ENCODE measurements at places on chromosomes 3 and 15.
A peak's percentile ranks its signal among the peaks of the same experiment; 100 is the strongest.

DNA sequence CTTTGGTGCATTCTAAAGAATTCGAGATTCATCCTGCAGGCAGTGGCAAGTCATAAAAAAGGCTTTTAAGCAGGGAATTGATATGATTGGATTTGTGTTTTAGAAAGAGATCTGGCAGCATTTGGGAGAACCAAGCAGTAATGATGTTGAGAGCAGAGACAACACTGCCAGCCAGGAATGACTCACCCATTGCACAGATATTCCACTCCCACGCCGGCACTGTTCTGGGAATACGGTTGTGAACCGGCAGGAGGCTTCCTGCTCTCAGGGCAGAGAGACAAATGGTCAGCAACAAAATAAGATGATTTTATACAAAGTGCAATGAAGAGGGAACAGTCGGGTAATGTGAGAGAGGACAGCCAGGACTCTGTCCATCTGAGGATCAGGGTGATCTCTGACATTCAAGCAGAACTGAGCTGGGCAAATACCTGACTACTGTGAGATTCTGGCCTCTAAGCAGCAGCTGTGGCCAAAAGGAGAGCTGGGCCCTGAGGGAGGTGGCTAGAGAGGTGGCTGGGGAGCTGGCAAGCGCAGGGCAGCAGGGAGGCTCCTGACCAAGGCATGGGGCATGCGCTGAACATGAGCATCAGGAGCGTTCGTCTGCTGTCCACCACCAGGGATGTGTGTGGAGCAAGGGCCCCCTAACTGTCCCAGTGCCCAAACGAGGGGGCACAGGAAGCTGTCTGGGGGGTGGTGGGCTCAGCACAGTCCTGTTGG, 56.1 kb upstream of the PLXNA1 start:
- no peak for DNase-seq

- no peak for DNase-seq
Observed at GRCh38 chr3:141444586-141445285, 42.1 kb upstream of the RASA2 start.

DNA sequence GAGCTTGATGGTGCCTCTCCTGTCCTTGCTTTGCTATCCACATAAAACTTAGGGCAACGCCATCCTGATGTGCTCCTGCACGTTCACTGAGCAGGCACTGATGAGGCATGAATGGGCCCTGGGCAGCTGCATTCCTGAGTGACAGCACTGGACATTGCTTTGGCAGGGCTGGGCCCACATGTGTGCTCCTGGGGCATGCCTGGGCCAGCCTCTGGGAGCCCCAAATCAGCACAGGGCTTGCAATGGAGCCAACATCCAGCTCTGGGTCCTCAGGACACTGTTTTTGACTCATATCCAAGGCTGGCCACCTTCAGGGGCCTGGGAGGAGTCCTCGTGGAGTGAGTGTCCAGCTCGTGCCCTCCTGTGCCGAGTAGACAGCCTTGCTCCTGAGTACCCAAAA, 5.9 kb upstream of the TKT start:
- DNase-seq, result no peak

GRCh38 chr3:132735589-132735988, 13.4 kb upstream of the NPHP3 start:
- DNase-seq, result no peak

DNA sequence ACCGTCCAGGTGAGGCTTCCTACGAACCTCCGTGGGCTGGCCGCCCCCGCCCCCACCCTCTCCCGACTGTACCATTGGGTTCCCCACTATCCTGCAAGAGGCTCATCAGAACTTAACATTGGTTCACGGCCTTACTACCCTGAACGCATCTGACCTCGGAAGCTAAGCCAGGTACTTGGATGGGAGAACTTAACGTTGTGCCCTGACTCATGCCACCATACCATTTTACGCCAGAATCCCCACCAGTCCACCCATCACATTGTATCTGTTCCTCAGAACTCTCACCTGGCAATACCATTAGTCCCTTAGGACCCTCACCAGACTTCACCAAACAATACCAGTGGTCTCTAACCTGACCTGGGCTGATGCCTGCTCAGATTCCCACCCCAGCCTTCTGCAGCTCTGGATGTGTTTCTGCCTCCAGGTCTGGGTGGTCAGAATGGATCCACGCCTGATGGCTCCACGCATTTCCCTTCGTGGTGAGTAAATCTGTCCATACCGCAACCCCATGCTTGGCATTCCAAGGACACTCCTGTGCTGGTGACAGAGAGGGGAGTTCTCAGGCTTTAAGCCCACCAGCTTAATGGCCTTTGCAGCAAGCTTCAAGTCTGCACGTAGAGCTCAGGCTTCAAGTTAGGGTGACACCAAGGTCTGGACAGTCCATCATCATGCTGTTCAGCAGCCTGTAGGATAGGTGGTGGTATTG, 562 bp downstream of the TCTA start:
- no peak for DNase-seq

DNA sequence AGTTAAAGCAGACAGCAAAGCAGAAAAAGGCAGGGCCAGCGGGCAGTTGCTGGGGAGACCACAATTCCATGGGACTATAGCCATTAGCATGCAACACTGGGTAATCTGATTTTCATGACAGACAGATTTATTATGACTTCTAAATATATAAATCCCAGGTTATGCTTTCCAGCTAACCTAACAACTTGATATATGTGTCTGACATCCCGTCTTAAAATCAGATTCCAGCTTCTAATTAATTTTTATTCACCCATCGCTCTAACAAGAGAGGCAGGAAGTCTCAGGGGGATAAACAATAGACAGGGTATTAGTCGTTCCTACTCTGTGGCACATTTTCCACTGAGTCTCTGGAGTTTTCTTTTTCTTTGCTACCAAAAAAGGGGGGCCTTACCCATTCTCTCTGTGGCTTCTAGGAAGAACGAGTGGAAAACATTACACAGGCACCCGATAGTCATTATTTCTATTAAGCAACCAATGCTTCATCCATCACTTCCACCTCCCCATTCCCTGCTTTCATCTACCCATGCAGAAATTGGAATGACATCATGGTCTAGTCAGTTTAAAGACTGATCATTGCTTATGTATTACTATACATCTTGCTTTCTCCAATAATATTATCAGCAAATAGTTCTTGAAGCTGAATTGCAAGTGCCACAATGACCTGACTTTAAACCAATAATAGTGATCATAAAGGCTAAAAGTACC, 173.1 kb downstream of the FHIT start:
- no peak for DNase-seq

- no peak for DNase-seq
Observed at GRCh38 chr15:99673111-99673510, 60.1 kb downstream of the LYSMD4 start.

GRCh38 chr3:122754929-122755328, 38.7 kb downstream of the HSPBAP1 start:
- DNase-seq, result peak; percentile 61

DNA sequence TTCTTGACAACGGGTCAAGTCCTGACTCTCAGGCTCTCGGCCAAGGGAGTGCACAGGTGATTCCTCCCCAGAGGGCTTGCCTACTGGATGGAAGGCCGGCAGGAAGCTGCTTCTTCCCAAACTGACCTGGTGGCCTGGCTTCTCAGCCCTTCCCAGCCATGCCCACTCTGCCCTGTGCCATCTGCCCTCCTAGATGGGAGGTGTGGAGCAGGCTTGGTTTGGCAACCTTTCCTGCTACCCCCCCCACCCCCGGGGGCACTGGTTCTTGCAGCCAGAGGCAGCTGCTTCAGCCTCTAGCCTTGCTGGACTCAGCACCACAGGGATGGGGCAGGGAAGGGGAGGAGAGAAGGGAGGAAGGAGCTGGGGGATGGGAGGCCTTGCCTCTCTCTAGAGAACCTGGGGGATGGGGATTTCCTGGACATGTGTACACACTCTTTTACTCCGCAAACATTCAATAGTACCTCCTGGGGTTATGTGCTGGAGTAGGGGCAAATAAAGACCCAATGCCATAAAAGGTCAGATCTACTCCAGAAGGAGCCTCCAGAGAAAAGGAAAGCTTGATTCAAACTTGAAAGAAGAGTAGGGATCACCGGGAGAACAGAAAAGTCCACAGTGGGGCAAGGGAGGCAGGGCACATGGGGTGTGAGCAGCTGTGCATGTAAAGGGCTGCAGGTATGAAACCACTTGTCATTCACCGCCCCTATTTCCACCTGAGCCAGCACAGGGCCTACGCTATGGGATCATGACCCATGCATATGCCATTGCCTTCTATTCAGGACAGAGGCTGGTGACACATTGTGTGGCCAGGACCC, 4.2 kb upstream of the DAPK2 start:
- no peak for DNase-seq

GRCh38 chr15:84736375-84736774, 12.0 kb upstream of the ZNF592 start:
- DNase-seq, result peak; percentile 54
